ENCODE measurements at places on chromosomes 16 and 17. TPM values are rescaled to one million over a fixed set of nuclear protein-coding genes. Genes with fewer than 3 reads are reported as not detected.

GRCh38 chr17:43324205-43324893 is 74.4 kb upstream of the ARL4D start:
- no peak for DNase-seq

DNA sequence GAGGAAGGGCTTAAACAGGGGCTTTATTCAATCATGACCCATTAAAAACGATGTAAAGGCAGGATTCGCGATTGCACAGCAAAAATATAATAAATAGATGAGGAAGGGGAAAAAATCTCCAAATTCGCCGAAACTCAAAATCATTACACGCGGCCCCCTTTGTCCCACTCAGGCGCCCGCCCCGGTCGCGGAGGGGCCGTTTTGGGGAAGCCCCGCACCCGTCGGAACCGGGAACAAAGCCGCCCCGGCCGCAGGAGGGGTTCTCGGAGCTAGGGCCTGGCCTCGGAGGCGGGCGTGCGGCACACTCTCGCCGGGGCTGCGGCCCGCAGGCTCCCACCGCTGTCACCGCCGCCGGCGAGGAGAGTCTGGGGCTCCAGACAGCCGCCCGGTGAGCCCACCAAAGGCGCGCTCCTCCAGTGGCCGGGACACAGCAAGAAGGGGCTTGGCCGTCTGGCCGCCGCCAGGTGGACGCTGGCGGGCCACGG is 521 bp downstream of the C16orf87 start:
- no peak for DNase-seq

Gene ABCC6
- 7.6 TPM for total RNA-seq

DNA sequence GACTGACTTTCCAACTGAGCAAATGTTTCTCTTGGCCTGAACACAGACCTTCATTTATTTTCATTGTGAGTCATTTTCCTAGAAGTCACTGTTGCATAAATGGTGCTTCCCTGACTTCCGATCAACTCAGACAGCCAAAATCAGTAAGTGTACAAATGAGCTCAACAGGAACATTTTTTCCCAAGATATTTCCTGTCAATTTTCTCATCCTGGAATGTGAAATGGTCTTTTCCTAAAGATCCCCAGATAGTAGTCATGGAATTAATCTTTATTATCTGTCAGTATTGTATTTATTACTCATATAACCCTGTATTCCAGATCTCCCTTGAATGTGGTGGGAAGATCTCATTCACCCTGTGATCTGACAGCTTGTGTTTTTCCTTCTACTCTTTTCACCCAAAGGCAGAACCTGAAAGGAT is 360.3 kb upstream of the KIF2B start:
- no peak for DNase-seq

- DNase-seq, result no peak
Observed at GRCh38 chr16:86651823-86652222, 73.5 kb downstream of the FOXL1 start.

Gene C17orf78
- total RNA-seq, result not detected

DNA sequence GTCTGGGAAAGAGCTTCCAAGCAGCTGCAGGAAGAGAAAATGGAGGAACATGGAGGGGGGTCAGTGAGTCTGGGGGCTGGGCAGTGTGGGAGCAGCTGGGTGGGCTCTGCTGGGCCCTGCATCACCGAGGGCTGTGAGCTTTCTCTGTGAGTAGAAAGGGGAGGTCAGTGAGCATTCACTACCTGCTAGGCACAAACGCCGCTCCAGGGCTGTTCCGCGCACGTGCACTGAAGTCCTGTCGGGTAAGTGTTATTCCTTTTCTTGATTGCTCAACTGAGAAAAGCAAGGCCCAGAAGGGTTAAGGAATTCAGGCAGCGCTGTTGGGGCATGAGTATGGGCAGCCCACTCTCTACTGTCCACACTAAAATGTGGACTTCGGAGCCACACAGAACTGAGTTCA is 4.7 kb downstream of the CACNG5 start:
- no peak for DNase-seq

DNA sequence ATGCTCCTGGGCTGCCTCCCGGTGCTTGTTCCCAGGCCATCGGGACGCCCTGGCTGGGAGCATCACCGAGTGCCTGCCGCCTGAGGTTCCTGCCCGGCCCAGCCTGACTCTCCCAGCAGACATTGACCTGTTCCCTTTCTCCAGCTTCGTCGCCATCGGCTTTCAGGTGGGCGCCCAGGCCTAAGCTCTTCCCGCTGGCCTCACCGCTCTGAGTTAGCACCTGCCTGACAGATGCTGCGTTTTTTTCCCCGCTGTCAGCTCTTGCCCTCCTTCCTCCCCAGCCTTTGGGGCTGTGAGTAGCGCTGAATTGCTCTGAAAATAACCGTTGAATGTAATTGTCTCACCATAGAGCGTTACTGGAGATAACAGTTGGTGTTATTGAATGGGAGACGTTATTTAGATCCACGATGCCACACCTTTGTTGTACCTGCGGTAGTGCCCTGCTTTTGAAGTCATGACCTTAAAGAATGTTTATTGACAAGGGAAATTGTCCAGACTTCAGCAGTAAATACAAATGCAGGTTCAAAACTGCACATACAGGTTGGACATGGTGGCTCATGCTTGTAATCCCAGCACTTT is 21.3 kb upstream of the SMIM5 start:
- no peak for DNase-seq

DNA sequence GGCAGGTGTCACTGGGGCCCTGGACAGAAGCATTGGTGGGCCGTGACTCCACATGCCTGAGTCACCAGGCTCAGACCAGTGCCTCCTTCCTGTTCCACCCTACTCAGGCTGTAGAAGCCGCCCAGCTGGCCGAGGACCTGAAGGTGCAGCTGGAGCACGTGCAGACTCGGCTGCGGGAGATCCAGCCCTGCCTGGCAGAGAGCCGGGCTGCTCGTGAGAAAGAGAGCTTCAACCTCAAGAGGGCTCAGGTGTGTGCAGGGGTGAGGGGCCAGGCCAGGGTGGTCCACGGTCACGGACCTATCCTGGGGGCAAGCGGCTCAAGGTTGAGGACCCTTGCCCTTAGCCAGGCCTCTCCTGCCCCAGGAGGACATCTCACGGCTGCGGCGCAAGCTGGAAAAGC is 9.6 kb downstream of the RNF40 start:
- no peak for DNase-seq

DNA sequence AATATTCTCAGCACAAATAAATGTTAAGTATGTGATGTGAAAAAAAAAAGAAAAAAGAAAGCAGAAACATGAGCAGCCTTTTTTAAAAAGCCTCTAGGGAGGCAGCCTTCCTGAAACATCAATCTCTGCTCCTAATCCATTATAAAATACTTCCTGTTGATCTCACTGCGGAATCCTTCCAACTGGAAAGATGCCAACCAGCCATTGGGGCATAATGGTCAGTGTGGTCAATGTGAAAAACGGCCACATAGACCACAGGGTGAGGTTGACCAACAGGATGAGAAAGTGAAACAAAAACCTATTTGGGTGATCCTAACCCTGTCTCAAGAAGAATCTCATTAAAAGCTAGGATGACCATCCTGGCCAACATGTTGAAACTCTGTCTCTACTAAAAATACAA is 26.1 kb upstream of the ABCA8 start:
- peak; percentile 26 for DNase-seq

DNA sequence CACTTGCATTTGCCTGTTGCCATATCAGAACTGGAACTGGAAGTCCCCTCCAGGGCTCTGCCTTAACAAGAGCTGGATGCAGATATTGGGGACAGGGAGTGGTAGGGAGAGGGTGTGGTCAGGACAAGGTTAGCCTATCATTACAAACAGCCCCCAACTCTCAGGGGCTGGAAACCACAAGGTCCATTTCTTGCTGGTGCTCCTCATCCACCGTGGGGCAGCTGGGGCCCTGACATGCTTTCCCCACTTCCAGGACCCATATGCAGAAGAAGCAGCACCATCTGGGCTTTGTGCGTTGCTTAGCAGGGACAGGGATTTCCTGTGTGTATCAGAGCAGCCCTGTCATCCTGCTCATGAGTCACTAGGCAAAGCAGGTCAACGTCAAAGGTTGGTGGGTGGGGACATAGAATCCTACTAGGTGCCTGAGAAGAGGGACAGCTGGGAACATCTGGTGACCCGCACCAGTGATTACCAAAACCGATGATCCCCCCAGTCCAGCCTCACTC is 26.9 kb downstream of the RGS9 start:
- DNase-seq, result no peak

GRCh38 chr17:75980188-75981018 is 1.4 kb downstream of the TEN1 start:
- no peak for DNase-seq

Gene CASKIN1
- not detected for total RNA-seq

Gene HOXB3
- total RNA-seq, result 11.3 TPM

Gene BAIAP2
- total RNA-seq, result 25.9 TPM

DNA sequence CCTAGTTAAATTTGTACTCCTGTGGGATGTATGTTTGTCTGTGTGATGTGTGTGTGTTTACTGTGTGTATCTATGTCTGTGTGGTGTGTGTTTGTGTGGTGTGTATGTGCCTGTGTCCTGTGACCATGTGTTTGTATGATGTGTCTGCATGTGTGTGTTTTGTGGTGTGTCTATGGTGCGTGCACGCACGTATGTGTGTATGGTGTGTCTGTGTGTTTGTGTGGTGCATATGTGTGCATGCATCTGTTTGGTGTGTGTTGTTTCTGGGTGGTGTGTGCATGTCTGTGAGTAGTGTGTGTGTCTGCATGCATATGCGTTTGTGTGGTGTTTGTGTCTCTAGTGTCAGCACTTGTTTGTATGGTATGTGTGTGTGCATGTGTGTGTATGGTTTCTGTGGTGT is 174.2 kb upstream of the RBFOX1 start:
- no peak for DNase-seq

Gene GJD3
- not detected for total RNA-seq

Gene JUP
- total RNA-seq, result 75.6 TPM

GRCh38 chr16:65116818-65117430 is 4.9 kb downstream of the CDH11 start:
- no peak for DNase-seq

Gene SLC16A13
- total RNA-seq, result 0.51 TPM

DNA sequence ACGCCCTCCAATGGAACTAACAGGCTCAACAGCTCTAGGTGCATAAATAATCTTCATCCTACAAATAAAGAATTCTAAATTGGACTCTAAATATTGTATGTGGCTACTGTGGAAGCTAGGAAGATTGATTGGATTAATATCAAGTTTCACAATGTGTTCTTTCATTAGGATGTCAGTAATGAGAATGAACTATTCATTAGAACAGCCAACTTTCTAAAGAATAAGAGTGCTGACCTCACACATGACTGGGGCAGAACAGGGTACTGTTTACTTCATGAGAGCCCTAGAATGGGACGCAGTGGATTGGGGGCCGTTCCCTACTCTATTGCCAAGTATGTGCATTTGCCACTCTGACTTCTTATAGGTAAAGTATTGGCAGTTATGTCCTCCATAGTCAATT is 528.2 kb upstream of the RBFOX1 start:
- DNase-seq, result no peak

- no peak for DNase-seq
Observed at GRCh38 chr17:32266389-32267301, 1.0 kb downstream of the RHBDL3 start.

GRCh38 chr17:42275527-42276358 is 448 bp downstream of the STAT5B start:
- DNase-seq, result peak; percentile 54

- DNase-seq, result no peak
Observed at GRCh38 chr16:66651474-66651765, 45.1 kb downstream of the CMTM4 start.

Gene HOXB7
- total RNA-seq, result not detected

Gene KRTAP3-1
- not detected for total RNA-seq

DNA sequence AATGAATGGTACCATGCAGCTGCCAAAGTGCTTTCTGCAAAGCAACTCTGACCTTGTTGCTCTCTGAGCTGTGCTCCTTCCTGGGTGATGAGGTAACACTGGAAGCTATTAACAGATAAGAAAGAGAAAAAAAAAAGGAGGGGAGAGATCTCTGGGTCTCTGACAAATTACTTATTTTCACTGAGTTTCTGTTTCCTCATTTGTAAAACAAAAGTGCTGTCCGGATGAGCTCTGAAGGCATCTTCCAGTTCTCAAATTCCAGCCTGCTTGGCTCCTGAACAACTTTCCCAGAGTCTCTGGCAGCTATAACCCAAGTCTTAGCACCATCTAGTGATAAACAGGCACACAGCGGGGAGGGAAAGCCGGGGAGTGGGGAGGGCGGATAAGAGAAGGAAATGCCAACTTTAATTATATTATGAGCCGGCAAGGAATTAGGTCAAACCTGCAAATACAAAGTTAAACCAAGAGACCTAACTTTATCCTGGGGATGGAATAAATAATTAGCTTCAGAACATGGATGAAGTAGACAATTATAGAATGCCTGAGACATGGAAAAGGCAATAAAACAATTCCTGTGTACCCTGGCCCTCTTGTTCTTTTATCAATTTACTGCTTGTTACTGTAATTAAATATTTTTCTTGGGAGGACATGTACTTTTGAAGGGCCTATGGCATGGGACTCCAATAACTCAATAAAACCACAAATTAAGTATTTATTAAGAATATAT is 61.3 kb upstream of the KIFC3 start:
- DNase-seq, result peak; percentile 69

- DNase-seq, result no peak
Observed at GRCh38 chr17:3754458-3755334, 31.0 kb downstream of the HASPIN start.

Gene MVP
- total RNA-seq, result 38.4 TPM

DNA sequence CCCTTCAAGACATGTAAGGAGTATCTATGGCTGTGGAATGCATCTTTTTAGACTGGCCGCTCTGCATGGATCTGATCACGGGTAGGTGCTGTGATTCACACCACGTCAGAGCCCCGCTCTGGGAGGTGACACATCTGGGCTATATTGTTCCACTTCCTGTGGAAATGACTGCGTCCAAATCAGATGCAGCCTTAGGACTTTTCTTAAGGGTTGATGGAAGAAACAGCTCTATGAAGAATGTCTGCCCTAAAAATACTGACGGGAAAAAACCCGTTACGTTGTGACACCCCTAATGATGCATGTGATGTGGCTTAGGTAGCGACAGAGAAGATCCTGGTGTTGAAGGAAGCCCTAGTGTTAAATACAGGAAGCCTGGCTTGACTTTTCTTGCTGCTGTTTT is 12.2 kb downstream of the BANP start:
- no peak for DNase-seq

Gene TMEM256
- 26.0 TPM for total RNA-seq

Gene HEXIM2
- not detected for total RNA-seq

DNA sequence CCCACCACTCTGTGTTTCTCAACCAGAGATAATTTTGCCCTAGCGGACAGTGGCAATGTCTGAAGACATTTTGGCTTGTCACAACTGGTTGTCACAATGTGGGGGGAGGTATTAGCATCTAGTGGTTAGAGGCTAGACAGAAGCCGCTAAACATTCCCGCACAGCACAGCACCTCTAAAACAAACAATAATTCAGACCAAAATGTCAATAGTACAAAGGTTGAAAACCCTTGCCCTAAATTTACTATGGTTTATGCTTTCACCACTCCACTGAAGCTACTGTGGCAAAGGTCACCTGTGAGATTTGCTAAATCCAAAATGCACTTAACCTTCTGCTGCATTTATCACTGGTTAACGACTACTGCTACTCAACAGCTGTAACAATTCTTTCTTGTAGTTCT is 14.1 kb downstream of the NUP88 start:
- no peak for DNase-seq

Gene ZNF624
- total RNA-seq, result 28.0 TPM

- no peak for DNase-seq
Observed at GRCh38 chr17:28818819-28819221, 23.8 kb downstream of the FAM222B start.

GRCh38 chr17:7688808-7689316 is 585 bp downstream of the WRAP53 start:
- no peak for DNase-seq

Measured in uterus (tissue), 4 donors.